GM12891 (cell line): ENCODE measurements at places on chromosomes 3 and 15.

DNA sequence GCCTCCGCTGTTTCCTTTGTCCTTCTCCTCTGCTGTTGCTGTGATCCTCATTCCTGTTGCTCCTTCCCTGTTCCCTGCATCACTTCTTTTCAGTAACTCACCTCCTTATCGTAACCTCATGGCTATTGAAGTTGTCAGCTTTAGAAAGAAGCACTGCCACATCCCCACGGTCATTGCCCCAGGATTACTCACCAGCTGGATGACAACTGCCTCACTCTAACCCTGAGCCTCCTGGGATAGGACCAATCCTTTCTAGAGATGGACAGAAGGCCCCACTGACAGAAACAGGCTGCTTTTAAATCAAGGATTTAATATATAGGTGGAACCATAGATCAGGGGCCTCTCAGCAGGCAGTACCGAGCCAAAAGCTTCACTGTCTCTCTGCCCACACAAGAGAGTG is 4.1 kb downstream of the FHIT start:
- DNase-seq = no peak

- no peak for DNase-seq
These were observed 155.7 kb downstream of the SMAD6 start for GRCh38 chr15:66857694-66858093.

DNA sequence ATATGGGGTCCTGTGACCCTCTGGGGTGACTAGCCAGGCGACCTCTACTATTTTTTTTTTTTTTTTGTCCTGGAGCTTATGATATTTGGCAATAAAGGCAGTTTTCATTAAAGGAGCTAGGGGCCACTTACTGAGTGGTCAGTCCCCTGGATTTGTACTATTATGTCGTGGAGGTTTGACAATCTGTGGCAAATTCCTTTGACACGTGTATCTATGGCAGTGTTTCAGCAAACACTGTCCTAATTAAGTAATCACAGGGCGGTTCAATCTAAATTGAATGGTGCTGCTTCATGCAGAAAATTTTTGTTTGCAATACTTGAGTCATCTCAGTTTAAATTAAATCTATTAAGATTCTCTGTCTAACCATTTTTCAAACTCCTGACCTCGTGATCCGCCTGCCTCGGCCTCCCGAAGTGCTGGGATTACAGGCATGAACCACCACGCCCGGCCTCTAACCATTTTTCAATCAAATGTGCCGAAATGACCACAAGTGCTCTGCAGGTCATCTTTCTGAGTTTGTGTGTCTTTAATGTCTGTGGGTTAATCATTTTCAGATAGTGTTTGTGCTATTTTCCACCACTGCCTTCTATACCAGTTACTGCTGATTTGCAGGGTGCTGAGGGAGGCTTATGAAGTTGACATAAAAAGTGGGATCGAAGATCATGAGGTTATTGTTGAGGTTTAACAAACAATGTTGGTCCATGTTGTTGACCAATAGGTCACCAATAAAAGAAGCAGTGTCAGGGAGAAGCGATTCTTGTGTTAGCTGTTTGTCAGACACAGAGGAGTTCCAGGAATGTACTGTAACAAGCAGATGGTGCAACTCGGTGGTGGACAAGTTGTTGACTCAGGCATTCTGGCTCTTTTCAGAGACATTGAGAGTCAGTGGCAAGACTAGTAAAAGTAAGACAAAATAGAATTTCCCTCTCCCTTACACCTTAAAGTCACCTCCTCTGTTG is 18.6 kb upstream of the SLC2A2 start:
- DNase-seq = no peak

DNA sequence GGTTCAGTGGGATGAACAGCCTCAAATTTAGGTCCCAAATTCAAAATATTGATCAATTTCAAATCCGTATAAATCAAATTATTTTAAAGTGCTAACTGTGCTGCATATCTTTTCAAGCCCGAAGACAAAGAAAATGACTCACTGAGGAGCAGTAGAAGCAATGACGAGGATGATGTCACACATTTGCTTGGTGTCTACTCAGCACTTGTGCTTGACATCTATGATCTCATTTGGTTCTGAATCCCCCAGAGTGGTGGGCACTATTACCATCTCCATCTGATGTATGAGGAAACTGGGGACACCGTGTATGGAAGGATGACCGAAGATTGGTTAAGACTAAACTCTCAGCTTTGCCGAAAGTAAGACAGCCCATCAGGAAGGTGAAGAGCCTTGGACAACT is 136.5 kb upstream of the CHRNA7 start:
- no peak for DNase-seq

- no peak for DNase-seq
These were observed 37.3 kb upstream of the CMTM8 start for GRCh38 chr3:32200992-32201758.

GRCh38 chr15:97502038-97502437 is 458.5 kb upstream of the ARRDC4 start:
- no peak for DNase-seq

DNA sequence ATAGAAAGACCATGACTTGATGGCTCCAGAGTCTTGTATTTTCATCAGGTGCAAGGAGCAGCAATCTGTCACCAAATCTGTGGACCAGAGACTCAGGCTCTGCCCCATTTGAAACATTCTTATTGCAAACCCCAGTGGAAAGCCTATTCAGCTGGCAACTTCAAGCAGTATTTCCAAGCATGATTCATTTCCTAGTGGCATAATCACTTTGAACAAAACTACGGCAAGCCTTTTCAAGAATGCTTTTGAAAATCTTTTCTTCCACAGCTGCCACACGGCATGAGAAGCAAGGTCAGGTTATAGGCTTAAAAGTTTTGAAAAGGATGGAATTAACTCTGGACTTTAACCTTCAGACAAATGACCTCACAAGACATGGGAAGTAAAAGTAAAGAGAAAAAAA is 122.0 kb upstream of the BFSP2 start:
- DNase-seq = no peak

GRCh38 chr3:42653303-42653559 is 266 bp upstream of the ZBTB47 start:
- DNase-seq = no peak

GRCh38 chr3:24505691-24506550 is 11.3 kb upstream of the THRB start:
- no peak for DNase-seq

- DNase-seq = no peak
These were observed 210.0 kb downstream of the MYRIP start for GRCh38 chr3:40019376-40019775.

DNA sequence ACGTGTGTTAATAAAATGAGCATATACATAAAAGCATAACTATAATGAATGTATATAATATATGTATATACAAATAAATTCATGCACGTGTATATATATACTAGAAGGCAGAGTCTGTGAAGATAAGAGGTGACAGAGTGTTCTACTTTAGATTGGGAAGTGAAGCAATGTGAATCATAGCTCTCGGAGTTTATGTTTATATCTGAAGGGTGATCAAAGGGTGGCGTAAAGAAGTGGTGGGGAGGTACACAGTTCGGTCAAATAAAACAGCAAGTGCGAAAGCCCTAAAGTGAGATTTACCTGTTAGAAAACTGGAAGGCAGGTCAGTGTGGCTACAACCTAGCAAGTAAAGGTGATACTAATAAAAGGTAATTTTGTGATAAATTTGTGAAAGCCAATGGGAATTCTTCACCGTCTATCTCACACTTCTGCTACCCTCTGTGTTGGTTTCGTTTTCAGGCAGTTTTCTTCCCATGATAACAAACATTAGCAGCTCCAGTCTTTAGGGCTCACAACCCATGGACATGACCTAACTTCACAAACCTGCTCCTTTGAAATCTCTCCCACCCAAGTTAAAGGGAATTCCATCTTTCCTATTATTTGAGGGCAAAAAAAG is 46.7 kb upstream of the BCHE start:
- DNase-seq = no peak

DNA sequence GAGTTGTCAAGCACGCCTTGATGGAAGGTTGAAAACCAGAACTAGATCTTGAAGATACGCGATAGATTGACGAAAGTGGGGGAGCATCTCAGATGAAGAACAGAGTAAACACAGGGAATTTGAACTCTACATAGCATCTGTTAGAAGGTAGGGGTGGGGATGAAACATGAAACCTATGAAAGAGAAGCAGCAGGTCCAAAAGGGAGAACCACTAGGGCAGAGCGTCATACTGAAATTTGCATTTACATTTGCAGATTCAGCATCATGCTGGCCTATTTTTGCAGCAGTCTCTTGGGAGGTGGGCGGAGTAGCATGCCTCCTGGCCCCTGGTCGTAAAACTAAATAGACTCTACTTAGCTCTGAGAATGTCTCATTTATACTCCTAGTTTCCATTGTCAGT is 46.1 kb upstream of the RASGRP1 start:
- DNase-seq = no peak

DNA sequence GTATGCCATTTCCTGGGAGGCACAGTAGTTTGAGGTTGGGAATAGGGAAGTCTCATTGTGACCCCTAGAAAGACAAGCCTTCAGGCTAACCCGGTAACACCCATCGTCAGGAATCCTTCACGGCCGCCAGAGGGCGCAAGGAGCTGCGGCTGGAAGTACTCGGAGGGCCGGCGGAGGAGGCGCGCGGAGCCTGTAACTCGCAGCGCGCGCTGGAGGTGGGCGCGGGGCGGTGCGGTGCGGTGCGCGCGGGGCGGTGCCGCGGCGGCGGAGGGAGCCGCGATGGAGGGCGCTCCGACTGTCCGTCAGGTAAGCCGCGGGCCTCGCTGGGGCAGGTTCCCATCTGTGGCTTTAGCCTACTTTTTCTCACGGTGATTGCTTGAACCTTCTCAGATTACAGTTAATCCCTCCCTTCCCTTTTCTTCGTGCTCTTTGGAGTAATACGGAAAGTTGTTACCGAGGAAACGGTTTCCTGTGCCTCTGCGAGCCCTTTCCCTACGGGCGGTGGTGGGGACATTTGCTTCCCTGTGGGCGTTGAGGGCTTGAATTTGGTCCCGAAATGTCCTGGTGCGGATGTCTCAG is at the start of gene GRAMD1C:
Gene GRAMD1C, plus strand, starts transcription at position 158 of the 579 bp plus-strand sequence. Its CDS starts 122 bp downstream, at position 280.
- DNase-seq = peak; percentile 70

DNA sequence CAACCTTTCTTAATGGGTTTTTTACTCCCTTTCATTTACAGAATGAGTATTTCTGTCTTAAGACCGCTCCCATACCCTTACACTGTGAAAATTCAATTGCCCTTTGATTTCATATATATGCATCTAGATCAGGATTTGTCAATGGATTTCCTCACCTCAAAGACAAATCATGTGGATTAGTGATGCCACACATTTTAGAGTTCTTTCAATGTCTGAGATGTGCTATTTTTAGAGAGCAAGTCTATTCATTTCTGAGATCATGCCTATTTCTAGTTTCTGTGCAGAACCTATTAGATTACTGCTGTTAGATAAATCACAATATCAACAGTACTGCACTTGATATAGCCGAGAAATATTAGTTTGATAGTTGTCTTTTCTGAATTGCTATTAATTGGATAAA is 137.3 kb downstream of the GABRB3 start:
- DNase-seq = no peak

- no peak for DNase-seq
These were observed 460.8 kb downstream of the SOX2 start for GRCh38 chr3:182172534-182172933.

DNA sequence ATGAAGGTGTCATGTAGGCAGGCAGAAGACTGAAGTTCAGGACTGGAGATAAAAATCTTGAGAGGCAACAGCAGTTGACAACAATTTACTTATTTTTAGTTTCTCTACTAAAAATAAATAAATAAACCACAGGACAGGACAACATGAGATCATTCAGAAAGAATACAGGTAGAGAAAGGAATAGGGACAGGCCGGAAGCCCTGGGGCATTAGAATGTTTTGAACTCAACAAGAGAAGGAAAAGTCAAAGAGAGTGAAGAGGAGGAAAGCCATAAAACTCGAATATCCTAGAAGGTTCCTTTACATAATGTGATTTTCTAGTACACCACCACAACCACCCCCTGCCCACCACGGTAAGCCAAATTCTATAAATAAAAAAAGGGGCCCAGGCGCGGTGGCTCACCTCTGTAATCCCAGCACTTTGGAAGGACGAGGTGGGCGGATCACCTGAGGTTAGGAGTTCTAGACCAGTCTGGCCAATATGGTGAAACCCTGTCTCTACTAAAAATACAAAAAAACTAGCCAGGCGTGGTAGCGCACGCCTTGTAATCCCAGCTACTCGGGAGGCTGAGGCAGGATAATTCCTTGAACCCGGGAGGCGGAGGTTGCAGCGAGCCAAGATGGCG is 4.7 kb downstream of the PIK3CB start:
- DNase-seq = no peak

DNA sequence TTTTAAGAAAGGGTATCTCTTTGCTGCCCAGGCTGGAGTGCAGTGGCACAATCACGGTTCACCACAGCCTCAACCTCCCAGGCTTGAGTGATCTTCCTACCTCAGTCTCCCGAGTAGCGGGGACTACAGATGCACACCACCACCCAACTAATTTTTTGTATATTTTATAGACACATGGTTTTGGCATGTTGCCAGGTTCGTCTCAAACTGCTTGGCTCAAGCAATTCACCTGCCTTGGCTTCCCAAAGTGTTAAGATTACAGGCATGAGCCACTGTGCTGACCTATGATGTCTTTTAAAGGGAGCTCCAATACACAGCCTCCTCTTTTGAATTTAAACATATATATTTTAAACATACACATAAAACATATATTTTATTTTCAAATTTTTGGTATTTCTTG is 60.9 kb downstream of the SLC9C1 start:
- no peak for DNase-seq

DNA sequence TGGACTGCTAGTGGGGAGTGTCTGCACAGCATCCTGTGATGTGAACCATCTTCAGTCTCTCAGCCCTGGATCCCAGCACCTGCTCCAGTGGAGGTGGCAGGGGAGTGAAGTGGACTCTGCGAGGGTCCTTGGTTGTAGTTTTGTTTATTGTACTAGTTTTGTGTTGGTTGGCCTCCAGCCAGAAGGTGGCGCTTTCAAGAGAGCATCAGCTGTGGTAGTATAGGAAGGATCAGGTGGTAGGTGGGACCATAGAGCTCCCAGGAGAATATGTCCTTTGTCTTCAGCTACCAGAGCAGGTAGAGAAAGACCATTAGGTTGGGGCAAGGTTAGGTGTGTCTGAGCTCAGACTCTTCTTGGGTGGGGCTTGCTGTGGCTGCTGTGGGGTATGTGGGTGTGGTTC is 20.9 kb downstream of the NEK11 start:
- DNase-seq = no peak

- DNase-seq = no peak
These were observed 403.6 kb upstream of the PROK2 start for GRCh38 chr3:72188536-72188935.

GRCh38 chr3:113212844-113213375 is 1.6 kb downstream of the BOC start:
- DNase-seq = no peak
